Lower lobe of right lung (tissue), 2 donors: ENCODE measurements at places on chromosomes 3 and 15.

DNA sequence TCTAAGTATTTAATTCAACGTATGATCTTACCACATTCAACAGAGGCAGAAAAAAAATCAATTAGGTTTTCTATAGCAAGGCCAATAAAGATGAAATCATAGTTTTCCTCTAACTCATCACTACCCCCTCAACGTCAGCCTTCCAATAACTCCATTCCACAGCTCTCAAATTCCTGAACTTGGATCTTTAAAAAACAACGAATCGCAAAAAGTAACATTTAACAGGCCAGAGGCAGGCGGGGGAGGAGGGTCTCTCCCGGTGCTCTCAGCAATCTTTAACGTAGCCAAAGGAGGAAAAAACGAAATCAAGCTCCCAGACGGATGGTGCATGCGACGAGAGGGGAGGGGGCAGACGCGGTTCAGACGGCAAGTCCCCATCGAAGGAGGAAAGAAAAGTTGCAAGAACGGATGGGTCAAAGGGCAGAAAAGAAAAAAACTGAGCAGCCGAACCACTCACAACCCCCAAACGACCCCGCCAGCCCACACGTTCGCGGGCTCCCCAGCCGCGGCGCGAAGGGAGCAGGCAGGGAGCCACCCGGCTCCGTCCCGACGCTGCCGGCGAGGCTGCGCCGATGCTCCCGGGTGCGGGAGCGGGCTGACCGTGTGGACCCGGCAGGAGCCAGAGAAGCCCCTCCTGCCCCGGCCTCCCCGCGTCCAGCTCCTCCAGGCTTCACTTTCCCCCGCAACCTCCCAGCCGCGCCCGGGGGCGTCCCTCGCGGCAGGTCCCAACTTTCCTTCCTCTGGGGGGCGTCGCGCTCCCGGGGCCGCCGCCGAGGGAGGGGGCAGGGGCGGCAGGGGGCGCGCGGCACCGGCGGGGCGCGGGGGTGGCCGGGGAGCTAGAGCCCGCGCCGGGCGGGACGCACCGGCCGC, 703 bp downstream of the PEAK1 start:
- peak overlapping the region; percentile 93 for H3K4me3 ChIP-seq
- H3K36me3 ChIP-seq, result no peaks in the 10 kb centered on the region
- peak; percentile 52 for DNase-seq
- H3K27me3 ChIP-seq, result no peaks in the 10 kb centered on the region

DNA sequence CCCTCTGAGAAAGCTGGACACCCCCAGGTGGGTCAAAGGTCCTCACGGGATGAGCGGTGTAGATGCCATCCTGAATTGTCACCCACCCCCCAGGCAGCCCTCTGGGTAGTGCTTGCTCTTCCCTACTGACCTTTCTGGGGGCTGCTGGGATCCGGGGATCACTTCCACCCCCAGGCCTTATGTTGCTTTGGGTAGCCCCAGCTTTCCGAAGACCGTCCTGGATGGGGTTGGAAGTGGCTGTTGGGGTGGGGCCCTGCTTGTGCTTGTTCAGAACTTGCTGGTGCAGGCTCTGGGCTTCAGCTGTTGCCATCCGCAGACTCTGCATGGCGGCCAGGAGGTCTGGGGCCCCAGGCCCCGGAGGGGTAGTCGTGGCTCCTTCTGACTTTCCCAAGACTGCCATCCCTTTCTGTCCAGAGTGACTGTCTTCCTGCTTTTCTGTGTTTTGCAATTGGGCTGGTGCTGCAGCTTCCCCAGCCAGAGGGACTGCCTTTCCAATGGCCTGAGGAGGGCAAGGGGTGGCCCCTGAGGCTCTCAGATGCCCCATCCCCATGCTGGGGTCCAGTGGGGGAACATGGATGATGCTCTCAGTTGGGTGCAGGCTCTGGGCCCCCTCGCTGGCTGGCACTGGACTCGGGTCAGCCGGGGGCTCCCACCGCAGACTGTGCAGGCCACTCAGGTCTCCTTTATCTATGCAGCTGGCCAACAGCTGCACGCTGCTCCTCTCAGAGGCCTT, 6.3 kb downstream of the XIRP1 start:
- DNase-seq, result no peak
- no peaks in the 10 kb centered on the region for H3K36me3 ChIP-seq
- H3K4me3 ChIP-seq, result no peak overlapping the region
- no peak overlapping the region for H3K27ac ChIP-seq

GRCh38 chr15:58628206-58628947, 121.1 kb downstream of the ADAM10 start:
- H3K4me3 ChIP-seq, result peak overlapping the region; percentile 39
- H3K27me3 ChIP-seq, result no peaks in the 10 kb centered on the region
- H3K27ac ChIP-seq, result peak overlapping the region; percentile 80
- H3K36me3 ChIP-seq, result peaks cover 5% of the 10 kb centered on the region

DNA sequence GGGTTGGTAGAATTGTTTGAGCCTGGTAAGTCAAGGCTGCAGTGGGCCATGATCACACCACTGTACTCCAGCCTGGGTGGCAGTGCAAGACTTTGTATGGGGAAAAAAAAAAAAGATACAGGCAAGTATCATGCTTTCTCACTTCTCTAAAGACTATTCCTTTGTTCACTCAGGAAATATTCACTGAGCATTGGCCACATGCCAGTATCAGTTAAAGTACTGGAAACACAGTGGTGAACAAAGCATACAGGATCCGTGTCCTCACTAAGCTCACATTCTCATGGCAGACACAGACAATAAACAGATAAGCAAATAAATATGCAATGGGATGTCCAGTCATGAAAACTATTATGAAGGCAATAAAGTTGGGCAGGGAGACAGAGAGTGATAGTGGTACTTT, 5.1 kb upstream of the MTHFS start:
- H3K4me1 ChIP-seq, result peaks cover 30% of the 10 kb centered on the region
- H3K36me3 ChIP-seq, result no peaks in the 10 kb centered on the region
- no peaks in the 10 kb centered on the region for H3K27me3 ChIP-seq
- no peak overlapping the region for H3K27ac ChIP-seq
- H3K4me3 ChIP-seq, result no peak overlapping the region
- no peak for DNase-seq

DNA sequence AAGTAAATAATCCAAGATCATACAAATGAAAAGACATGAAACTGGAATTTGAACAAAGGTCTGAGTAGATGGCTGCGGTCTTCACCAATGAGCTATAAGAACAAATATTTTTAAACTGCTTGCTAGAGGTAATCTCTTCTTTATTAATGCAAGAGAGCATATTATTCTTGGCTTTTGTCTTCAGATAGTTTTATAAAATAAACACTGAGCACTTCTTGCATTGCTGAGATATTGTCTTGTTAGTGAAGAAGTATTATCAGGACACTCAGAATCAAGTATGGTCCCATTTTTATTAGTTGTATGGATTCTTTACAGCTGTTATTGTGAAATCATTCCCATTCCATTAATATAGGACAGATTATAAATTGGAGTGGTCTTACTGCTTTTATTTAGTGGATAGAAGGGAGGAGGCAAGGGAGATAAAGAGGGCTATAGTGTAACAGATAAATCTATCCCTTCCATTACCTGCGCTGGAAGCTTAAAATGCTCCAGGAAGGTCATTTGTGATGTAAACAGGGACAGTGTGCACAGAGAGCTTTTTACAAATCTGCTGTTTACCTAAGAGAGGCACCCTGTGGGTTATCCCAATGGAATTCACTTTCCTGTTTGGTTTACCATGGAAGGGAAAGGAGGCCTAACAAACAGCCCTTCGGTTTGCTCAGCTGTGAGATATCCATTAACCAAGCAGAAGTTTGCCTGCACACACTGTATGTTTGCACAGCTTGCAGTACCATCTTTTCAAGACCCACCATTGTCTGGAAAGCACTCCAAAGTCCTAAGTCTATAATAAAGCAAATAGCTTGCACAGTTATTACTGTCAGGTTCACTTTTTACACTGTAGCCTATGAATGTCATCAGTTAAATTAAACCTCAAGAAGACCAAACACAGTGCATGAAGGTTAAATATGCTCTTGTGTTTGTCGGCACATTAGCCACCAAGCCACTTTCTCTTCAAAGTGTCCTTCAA, 347.7 kb upstream of the TGFBR2 start:
- no peak overlapping the region for H3K27ac ChIP-seq
- H3K4me1 ChIP-seq, result peaks cover 15% of the 10 kb centered on the region
- no peaks in the 10 kb centered on the region for H3K36me3 ChIP-seq
- DNase-seq, result no peak
- H3K4me3 ChIP-seq, result no peak overlapping the region
